Hematopoietic multipotent progenitor cell treated with erythropoietin and hydrocortisone succinate and interleukin-3 and kit ligand, for 8 days (in vitro differentiated cells): ENCODE measurements at places on chromosomes 4 and X.

DNA sequence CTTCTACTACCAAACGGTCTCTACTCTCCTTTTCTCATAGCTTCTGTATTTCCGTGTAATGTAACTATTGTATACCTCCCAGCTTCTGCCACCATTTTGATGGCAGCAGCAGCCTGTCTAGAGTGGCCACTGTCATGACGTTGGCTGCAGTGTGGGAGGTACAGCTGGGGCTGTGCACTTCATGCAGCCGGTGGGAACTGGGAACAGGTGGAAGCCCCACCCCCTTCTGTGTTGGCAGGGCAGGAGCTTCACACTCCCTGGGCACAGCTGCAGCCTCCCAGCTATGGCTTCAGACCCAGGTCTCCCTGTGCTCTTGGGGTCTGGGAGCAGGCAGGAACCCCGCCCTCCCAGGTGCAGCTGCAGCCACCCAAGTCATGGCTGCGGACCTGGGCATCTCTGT, 49.8 kb upstream of the SEC24B start:
- no peak for DNase-seq

- DNase-seq, result no peak
Observed at GRCh38 chr4:46934726-46935125, 25.7 kb upstream of the COX7B2 start.

DNA sequence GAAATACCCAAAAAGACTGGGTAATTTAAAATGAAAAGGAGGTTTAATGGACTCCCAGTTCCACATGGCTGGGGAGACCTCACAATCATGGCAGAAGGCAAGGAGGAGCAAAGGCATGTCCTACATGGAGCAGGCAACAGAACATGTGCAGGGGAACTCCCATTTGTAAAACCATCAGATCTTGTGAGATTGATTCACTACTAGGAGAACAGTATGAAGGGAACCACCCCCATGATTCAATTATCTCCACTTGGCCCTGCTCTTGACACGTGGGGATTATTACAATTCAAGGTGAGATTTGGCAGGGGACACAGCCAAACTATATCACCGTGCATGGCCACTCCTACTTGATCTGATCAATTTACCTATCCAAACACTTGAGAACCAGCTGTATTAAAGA, 131.5 kb upstream of the LDB2 start:
- DNase-seq, result no peak

DNA sequence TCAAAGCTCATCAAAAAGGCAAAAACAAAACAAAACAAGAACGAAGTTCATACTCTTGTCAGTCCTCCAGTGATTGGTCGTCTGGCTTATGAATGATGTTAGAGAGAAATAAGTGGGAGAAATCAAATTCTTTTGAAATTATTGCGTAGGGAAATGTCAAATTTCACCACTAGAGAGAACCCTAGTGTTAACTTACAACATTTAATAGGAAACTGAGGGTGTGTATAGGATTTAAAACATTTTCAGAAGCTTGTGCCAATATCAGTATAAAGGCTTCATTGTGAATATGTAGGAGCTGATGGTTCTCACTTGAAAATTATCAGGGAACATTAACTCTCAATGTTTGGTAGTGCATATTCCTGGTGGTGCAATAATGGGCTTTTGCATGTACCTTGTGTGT, 17.4 kb downstream of the ADH6 start:
- DNase-seq, result no peak

DNA sequence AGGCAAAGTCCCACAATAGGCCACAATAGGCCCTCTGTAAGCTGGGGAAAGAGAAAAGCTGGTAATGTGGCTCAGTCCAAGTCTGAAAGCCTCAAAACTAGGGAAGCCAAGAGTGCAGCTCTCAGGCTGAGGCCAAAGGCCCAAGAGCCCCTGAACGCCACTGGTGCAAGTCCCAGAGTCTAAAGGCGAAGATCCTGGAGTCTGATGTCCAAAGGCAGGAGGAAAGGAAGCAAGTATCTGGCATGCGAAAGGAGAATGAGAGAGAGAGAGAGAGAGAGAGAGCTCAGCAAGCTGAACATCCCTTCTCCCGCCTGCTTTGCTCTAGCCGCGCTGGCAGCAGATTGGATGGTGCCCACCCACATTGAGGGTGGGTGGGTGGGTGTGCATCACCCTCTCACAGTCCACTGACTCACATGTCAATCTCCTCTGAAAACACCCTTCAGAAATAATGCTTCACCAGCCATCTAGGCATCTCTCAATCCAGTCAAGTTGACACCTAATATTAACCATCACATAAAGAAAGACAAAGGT, 30.9 kb upstream of the ELF2 start:
- no peak for DNase-seq

- no peak for DNase-seq
Observed at GRCh38 chr4:86558797-86559196, 35.3 kb upstream of the PTPN13 start.

- DNase-seq, result no peak
Observed at GRCh38 chr4:169050881-169051760, 41.1 kb upstream of the CBR4 start.

GRCh38 chr4:188620608-188621007, 481.4 kb downstream of the TRIML1 start:
- no peak for DNase-seq

- no peak for DNase-seq
Observed at GRCh38 chrX:110004215-110004614, 1.3 kb downstream of the TMEM164 start.

DNA sequence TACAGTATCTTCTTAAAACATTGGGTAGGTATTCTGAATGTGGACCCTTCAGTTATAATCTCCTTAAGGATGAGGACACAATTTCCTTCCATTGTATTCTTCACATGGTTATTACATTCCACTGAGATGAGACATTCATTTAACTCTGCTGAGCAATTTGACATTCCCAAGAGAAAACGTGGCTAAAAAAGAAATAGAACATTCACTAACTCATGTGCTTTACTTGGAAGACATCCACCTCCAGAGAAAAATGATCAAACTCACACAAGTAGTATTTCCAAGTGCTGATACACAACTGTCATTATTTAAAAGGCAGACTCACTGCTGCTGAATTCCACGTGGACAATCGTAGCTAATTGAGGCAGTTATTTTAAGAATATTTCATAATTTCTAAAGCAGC, 227.9 kb upstream of the ANKRD50 start:
- DNase-seq, result no peak

- no peak for DNase-seq
Observed at GRCh38 chr4:109065006-109065405, 237.5 kb downstream of the COL25A1 start.

- no peak for DNase-seq
Observed at GRCh38 chrX:378443-378842, 8.3 kb downstream of the PPP2R3B start.

DNA sequence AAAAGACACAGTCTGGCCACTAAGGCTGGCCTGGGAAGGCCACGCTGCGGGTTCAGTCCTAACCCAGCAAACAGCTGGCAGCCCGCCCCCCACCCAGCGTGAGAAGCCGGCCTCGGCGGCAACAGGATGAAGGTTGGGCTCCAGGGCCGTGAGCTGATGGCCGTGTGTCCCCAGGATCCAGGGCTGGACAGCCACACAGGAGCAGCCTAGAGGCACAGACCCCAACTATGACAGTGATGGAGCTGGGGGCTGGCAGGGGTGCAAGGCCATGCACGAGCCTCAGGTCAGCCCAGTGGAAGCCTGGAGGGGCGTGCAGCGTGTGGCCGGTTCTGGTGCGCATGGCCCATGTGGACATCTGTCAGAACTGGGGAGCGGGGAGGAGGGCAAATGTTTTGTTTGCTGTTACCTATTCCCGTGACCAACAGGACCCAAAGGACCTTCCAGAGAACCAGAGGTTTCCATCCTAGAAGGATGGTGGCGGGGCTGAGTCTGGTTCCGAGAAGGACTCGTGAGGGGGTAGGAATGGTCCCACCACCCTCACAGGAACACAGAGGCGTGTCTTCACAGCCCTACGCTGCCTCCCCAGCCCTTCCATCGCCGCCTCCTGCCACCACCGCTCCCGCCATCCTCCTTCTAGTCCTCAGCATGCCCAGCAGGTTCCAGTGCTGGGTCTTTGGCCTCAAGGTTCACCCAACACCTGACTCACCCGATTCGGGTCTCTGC, 46.5 kb downstream of the ZFYVE28 start:
- DNase-seq, result no peak

DNA sequence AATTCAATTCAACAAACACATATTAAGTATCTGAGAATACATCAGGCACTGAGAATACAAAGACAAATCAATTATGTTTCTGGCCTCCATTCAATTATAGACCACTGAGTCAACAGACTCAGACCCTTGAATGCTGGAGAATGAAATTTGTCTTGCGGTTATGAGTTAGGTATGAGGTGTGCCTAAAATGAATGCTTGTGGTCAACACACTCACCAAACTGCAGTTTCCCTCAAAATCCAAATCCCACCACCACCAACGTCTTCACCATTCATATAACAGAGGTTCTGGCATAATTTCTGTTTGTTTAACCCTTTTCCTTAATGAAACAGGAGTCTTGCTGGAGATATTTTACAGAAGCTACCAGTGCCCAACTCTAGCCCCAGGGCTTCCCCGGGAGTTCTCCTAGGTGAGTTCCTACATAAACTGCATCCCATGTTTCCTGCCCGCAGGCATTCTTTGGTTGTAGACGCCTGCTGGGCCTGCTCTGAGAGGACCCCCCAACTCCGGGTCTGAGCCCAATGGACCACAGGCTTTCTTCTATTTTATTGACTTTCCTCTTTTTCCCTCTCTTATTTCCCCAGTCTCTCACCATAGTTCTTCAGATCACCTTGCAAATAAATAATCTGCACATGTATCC, 119.2 kb downstream of the DDX53 start:
- no peak for DNase-seq

DNA sequence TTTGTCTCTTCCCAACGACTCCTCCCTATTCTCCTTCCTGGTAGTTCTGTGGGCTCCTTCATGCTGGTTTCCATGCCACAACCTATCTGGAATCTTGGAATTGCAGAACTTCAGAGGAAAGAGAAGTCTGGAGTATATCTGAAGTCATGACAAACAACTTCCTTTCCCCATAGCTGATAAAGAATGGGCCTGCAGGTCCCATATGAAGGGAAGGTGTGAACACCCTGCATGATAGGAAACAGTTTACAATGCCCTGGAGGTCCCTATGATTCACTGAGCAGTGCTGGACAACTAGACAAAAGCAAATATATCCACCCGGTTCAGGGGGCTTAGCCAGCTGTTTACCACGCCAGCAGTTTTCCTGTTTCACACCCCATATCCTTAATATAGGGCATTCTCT, 19.4 kb downstream of the FAM9C start:
- no peak for DNase-seq

GRCh38 chrX:48540480-48540879, 966 bp downstream of the TBC1D25 start:
- DNase-seq, result no peak

GRCh38 chr4:17709763-17710068, 71.7 kb downstream of the FAM184B start:
- no peak for DNase-seq

GRCh38 chr4:148380291-148380690, 61.9 kb downstream of the NR3C2 start:
- DNase-seq, result no peak

- peak; percentile 1 for DNase-seq
Observed at GRCh38 chrX:123807835-123808416, 51.9 kb upstream of the XIAP start.

- no peak for DNase-seq
Observed at GRCh38 chrX:14956813-14957582, 83.8 kb downstream of the MOSPD2 start.

GRCh38 chrX:154547245-154548027, at the start of gene IKBKG:
Gene IKBKG, plus strand, starts transcription at chrX:154547620. Its CDS starts 4,383 bp downstream, at chrX:154552003.
- peak; percentile 91 for DNase-seq

DNA sequence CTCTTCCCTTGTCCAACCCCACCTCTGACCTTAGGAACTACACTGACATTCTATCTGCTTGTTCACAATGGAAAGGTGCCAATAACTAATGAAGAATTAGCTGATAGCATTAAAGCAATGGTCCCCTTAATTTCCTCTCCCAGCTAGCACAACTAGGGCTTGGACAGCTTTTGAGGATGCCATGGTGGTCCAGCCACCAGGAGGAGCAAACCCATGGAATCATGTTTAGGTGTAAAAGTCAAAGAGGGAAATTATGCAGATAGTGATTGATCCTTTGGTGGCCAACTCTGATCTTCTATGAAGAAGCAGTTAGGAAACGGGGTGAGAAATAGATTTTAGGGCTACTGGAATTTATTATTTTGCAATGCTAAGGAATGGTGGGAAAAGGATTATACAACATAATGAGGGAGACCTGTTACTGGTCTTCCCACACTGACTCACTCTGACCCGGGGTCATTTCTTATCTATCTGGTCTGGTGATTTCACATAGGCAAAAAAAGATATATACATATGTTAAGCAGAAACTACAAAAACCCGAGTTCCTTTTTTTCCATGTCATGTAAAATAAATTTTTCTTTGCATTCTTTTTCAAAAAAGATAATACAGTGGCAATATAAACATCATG, 45.8 kb upstream of the FBXW7 start:
- DNase-seq, result no peak

DNA sequence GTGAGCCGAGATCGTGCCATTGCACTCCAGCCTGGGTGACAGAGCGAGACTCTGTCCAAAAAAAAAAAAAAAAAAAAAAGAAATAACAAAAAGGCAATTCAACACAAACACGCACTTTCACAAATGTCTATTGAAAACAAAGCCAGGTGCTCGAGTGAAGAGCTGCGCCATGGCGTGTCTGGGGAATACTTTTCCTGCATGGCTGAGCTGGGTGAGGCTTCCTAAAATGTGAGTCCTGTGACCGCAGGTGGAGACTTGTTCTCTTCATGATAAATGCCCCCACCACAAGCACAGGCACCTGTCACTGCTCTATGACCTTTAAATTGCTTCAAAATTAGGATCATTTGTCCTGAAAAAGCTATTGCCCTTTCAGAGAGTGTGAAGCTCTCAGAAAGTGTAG, 4.0 kb upstream of the ABLIM2 start:
- no peak for DNase-seq

DNA sequence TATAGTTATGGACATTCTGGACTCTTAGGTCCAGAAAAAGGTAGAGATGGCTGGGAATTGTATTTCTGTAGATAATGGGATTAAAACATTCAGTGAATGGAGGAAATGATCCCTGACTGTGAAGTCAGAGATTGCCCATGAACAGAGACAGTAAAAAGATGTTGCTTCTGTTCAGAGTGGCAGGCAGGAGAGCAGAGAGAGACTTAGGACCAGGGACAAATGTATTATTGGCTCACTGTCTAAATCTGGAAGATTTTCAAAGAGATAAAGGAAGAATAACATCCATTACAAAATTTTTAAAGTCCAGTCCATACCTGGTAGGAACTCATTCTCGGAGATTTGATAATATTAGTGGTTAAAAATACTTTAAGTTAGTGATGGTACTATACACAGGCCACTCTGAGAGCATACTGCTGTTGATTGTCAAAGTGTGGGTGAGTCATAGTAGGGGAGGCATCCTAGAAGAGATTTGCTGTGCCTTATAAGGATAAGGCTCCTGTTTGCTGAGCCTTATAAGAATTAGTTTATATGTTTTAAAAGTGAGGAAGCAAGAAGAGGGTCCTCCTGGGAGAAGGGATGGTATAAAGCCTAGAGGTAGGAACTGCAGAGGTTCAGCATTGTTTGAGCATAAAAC, 53.0 kb downstream of the JADE3 start:
- DNase-seq, result no peak

- no peak for DNase-seq
Observed at GRCh38 chrX:49177873-49178480, 6.3 kb downstream of the PLP2 start.

- no peak for DNase-seq
Observed at GRCh38 chr4:69057620-69058409, 38.5 kb upstream of the UGT2B7 start.

- DNase-seq, result no peak
Observed at GRCh38 chr4:94576210-94576609, 124.5 kb downstream of the PDLIM5 start.
